GM23248 (cell line): ENCODE measurements at places on chromosomes 11 and 22.

DNA sequence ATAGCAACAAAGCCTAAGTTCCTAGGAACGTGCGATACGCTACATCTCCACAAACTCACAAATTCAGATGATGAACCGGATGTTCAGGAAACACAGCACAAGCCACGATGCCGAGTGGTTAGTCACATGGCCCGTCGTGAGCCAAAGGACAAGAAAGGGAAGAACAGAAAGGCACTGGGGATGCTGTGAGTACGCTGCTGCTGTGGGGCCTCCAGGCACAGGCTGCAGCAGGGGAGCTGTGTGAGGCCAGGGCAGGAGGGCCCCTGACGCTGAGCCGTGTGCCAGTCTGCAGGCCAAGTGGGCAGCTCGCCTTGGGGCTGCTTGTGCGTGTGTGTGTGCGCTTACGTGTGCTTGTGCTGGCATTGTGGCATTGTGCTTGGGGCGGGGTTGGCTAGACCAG lies 89.4 kb downstream of the CTTN start:
- no peaks in the 10 kb centered on the region for H3K36me3 ChIP-seq
- no peak overlapping the region for H3K4me3 ChIP-seq
- no peaks in the 10 kb centered on the region for H3K27me3 ChIP-seq
- DNase-seq = no peak

- H3K4me3 ChIP-seq = no peak overlapping the region
- H3K36me3 ChIP-seq = no peaks in the 10 kb centered on the region
- H3K27ac ChIP-seq = no peak overlapping the region
- H3K27me3 ChIP-seq = no peaks in the 10 kb centered on the region
Measured at GRCh38 chr11:44615041-44615755, 49.7 kb downstream of the CD82 start.

GRCh38 chr11:32032478-32032877 lies 58.4 kb upstream of the RCN1 start:
- H3K4me1 ChIP-seq = peaks cover 45% of the 10 kb centered on the region
- no peaks in the 10 kb centered on the region for H3K27me3 ChIP-seq
- H3K36me3 ChIP-seq = no peaks in the 10 kb centered on the region
- peak overlapping the region; percentile 51 for H3K4me3 ChIP-seq

- no peaks in the 10 kb centered on the region for H3K36me3 ChIP-seq
- DNase-seq = peak; percentile 7
- no peaks in the 10 kb centered on the region for H3K4me1 ChIP-seq
- no peak overlapping the region for H3K4me3 ChIP-seq
Measured at GRCh38 chr11:77236901-77237300, 64.6 kb downstream of the GDPD4 start.

DNA sequence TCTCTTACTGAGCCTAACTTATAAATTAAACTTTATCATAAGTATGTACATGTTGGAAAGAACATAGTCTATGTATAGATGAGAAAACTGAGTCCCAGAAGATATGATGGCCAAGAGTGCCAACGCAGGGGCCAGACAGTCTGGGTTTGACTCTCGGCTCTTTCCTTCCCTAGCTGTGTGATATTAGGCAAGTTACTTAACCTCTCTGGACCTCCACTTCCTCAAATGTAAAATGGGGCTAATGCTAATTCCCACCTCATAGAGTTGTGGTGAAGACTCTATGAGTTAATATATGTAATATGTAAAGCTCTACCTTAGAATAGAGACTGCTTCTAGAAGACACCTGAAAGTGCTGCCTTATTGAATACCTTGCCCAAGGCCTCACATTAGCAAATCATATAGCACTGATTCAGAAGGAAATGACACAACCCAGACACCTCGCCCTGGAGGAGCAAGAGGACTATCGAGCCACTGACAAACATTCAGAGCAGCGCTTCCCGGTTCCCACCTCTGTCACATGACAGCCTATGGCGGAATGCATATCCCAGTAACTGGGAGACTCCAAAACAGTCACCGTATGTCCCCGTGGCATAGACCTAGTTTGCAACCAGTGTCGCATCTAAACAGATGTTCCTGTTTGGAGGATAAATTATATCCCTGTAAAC lies 11.3 kb upstream of the CCDC86 start:
- H3K4me1 ChIP-seq = 0 out of 2 replicates have a peak, but pooled peaks cover 4% of the 10 kb centered on the region
- no peak overlapping the region for H3K4me3 ChIP-seq
- no peak for DNase-seq
- no peaks in the 10 kb centered on the region for H3K36me3 ChIP-seq
- no peak overlapping the region for H3K27ac ChIP-seq

DNA sequence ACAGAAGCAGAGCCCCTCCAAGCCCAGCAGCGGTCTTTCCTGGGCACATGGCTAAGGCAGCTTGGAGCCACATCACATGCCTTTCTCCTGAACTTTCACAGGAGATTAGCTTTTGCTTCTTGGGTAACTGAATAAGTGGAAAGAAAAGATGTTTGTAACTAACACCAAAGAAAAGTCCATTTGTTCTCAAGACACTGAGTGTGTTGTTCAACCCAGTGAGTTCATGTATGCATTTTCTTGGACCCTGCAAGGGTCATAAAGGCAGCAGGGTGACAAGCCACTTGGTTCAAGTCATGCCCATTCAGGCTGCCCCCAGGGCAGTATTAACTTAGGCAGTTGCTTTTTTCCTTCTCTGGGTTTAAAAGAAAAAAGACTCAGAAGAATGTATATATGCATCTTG lies 203.4 kb downstream of the FAM76B start:
- no peak for DNase-seq
- H3K36me3 ChIP-seq = no peaks in the 10 kb centered on the region
- peaks cover 39% of the 10 kb centered on the region for H3K4me1 ChIP-seq
- H3K27ac ChIP-seq = peak overlapping the region; percentile 81
- H3K4me3 ChIP-seq = no peak overlapping the region

DNA sequence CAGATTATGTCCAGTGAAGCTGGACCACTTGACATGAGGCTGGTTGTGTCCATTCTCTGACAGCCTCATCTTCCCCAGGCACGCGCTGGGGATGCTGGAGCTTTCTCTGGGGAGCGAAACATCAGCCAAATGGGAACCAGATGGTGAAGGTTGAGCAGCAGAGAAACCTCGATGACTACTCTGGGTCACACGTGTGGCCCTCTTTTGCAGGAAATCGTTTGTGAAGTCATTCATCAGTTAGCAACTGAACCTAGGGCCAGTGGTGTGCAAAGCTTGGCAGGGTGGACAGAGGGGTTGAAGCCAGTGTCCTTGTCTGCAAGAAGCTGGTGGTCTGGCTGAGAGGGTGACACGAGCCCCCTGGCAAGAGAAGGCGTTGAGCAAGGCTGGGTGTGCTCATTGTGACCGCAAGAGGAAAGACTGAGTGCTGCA lies 109.8 kb downstream of the ZBTB16 start:
- H3K27ac ChIP-seq = no peak overlapping the region
- H3K27me3 ChIP-seq = peaks cover 27% of the 10 kb centered on the region
- no peak overlapping the region for H3K4me3 ChIP-seq
- H3K36me3 ChIP-seq = no peaks in the 10 kb centered on the region

GRCh38 chr22:41528132-41528766 lies 16.0 kb downstream of the POLR3H start:
- DNase-seq = no peak
- no peak overlapping the region for H3K27ac ChIP-seq
- no peaks in the 10 kb centered on the region for H3K27me3 ChIP-seq
- no peak overlapping the region for H3K4me3 ChIP-seq
- no peaks in the 10 kb centered on the region for H3K4me1 ChIP-seq
- peaks cover 7% of the 10 kb centered on the region; the same call in 1 of the 2 replicates for H3K36me3 ChIP-seq

GRCh38 chr22:30602049-30602448 lies 4.9 kb upstream of the TCN2 start:
- no peaks in the 10 kb centered on the region for H3K27me3 ChIP-seq
- H3K4me3 ChIP-seq = no peak overlapping the region
- no peaks in the 10 kb centered on the region for H3K36me3 ChIP-seq
- peak; percentile 56 for DNase-seq

- H3K4me1 ChIP-seq = peaks cover 37% of the 10 kb centered on the region
- 0 out of 2 replicates have a peak, but pooled peaks cover 3% of the 10 kb centered on the region for H3K36me3 ChIP-seq
- H3K4me3 ChIP-seq = no peak overlapping the region
- no peaks in the 10 kb centered on the region for H3K27me3 ChIP-seq
- peak overlapping the region; percentile 60 for H3K27ac ChIP-seq
Measured at GRCh38 chr11:8652140-8652539, 30.3 kb downstream of the TRIM66 start.

DNA sequence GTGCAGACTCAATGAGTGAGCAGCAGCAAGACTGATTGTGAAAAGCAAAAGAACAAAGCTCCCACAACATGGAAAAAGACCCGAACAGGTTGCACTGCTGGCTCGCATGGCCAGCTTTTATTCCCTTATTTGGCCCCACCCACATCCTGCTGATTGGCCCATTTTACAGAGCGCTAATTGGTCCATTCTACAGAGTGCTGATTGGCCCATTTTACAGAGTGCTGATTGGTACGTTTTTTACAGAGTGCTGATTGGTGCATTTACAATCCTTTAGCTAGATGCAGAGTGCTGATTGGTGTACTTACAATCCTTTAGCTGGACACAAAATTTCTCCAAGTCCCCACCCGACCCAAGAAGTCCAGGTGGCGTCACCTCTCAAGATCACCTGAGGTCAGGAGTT lies 15.3 kb upstream of the SLC25A1 start:
- H3K4me3 ChIP-seq = no peak overlapping the region
- H3K36me3 ChIP-seq = no peaks in the 10 kb centered on the region

DNA sequence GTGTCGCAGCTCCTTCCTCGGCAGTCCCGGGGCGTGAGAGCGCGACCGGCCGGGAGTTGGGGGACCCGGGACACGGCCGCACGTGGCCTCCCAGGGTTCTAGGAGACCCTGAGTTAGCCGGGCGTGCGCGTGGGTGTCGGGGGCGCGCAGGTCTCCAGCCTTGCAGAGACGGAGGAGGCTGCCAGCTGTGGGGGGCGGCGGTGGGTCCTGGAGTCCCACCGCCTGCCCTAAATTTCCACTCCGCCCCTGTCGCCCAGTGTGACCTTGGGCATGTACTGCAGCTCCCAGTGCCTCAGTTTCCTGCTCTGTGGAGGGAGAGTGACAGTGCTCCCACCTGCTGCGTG lies 18.8 kb downstream of the RRP7A start:
- peak overlapping the region; percentile 42; the same call in 1 of the 2 replicates for H3K4me3 ChIP-seq
- no peaks in the 10 kb centered on the region for H3K36me3 ChIP-seq
- no peak overlapping the region for H3K27ac ChIP-seq
- no peaks in the 10 kb centered on the region for H3K27me3 ChIP-seq
- no peaks in the 10 kb centered on the region for H3K4me1 ChIP-seq
- DNase-seq = no peak

GRCh38 chr11:16095756-16096155 lies 260.6 kb downstream of the SOX6 start:
- DNase-seq = no peak
- H3K36me3 ChIP-seq = no peaks in the 10 kb centered on the region
- H3K27ac ChIP-seq = no peak overlapping the region
- H3K4me1 ChIP-seq = no peaks in the 10 kb centered on the region
- no peaks in the 10 kb centered on the region for H3K27me3 ChIP-seq
